ENCODE measurements at places on chromosomes 6 and 20. TPM values are rescaled to one million over a fixed set of nuclear protein-coding genes. Genes with fewer than 3 reads are reported as not detected.

Gene EFCAB8
- total RNA-seq = 0.32 TPM

Gene POU5F1
- not detected for total RNA-seq

Gene SLC39A7
- total RNA-seq = 22.4 TPM

Gene ARMH2
- 1.1 TPM for total RNA-seq

Gene NKX2-4
- not detected for total RNA-seq

Gene APOM
- 2.9 TPM for total RNA-seq

Gene AK9
- 5.3 TPM for total RNA-seq

Gene SRMS
- total RNA-seq = not detected

Gene SNX21
- total RNA-seq = 3.1 TPM

Gene MYH7B
- total RNA-seq = 0.50 TPM

Gene PRSS35
- total RNA-seq = not detected

Gene MED23
- 60.4 TPM for total RNA-seq

Gene COL11A2
- total RNA-seq = 0.89 TPM

Gene FAM217A
- not detected for total RNA-seq

DNA sequence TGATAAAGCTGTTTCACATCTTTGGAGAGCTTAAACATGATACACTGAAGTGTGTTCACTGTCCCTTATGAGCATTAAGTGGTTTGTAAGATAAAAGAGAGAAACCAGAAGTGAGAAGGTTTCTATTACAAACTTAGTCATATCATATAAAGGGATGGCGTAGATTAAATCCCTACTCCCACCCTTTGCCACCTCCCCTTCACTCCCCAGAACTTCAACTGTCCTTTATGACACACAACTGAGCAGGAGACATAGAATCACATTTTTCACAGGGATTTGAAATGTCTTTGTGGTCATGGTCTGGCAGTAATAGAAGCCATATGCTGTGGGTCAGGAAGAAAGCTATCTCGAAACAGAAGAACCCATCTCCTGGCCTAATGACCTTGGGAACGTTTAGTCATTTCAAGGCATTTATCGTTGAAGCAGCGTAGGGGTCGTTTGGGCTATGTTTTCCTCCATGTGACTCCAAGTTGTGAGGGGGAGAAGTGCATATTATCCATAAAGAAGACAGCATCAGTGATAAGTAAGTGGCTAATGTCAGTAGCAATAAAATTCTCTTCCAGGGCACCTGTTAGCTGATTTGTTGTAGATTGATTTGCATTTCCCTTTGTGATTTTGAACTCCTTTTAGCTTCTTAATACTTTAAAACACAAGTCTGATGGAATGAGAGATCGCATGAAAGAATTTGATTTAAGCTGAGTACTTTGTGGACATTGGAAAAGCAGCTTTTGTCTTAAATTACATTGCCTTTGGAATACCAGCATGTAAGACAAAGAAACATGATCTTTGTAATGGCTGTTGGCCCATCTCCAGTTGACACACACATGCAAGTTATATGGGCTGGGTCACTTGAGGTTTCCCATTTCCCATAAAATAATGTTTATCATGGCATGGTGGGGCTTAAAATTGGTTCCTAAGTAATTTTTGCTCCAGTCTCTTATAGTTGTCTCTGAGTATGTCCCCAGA lies 501.5 kb upstream of the FLRT3 start:
- DNase-seq = no peak

DNA sequence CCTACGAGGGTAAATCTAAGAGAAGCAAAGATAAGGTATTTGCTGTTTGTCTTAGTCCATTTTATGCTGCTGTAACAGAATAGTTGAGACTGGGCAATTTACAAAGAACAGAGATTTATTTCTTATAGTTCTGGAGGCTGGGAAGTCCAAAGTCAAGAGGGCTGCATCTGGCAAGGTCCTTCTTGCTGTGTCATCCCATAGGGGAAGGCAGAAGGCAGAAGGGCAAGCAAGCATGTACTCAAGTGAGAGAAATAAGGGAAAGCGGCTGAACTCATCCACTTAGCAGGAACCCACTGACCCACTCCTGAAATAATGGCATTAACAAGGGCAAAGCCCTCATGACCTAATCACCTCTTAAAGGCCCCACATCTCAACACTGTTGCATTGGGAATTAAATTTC lies 102.7 kb downstream of the AGPAT4 start:
- DNase-seq = no peak

GRCh38 chr6:29726001-29726400 lies 2.8 kb downstream of the HLA-F start:
- no peak for DNase-seq

DNA sequence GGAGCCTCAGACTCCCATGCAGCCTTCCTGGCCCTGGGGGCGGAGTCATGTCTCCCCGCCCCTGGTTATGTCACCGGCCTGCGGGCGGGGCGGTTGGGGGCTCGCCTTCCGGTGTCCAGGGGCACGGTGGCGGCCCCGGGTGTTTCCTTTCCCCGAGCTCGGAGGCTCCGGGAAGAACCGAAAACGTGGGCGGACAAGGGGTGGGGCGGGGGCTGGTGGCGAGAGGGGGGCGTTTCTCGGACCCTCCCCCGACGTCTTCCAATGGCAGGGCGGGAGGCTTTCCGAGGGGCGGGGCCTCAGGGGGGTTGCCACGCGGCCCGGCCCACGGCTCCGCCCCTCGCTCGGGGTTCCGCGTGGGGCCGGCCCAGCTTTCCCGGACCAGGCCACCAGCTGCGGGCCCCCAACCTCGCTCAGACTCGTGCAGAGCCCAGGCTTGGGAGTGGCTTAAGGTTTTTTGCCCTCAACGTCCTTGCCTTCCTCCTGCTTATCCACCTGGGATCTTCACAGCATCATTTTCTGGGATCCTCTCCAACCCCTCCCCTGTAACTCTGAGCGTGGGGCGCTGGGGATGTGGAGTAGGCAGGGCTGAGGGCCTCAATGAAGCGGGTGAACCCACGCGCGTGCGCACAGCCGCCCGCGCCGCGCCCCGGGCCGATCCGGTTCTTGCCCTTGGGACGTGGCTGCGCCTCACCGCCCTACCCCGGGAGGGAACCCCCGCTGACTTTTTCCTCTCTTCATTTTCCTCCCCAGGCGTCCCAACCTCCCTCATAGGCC lies 2.1 kb upstream of the NRN1 start:
- DNase-seq = no peak

DNA sequence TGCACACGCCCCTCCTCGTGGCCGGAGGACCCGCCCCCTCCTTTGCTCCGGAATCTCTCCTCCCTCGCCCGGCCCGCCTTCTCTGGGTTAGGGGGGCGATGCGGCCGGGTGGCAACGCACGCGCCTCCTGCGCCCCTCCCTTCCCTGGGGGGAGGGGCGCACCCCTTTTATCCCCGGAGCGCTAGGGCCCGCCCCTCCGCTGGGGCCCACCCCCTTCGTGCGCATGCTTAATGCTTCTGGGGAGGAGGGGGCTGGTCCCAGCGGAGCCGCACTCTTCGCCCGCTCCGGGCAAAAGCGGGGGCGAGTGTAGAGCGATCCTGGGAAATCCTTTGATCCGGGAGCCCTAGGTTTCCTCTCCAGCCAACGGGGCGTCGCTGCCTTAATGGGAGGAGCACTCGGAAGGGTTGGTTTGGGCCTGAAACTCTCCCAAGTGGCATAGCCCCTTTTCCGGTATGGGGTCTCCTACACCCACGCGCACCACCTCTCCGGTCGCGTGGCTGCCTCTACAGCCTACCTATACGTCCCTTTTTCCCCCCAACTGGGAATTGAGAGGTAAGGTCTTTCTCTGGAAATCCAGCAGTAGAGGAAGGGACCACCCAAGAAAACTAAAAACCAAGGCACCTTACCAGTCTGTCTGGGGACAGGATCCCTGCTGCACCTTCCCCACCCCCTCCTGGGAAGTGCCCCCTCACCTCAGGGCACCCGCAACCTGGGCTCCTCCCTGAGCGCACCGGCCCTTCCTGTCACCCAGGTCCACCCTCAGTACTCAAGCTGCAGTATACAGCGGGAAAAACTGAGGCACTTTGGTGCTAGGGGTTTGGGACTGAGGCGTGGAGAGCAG lies 2.1 kb downstream of the SOX12 start:
- DNase-seq = peak; percentile 64

- DNase-seq = no peak
These were observed 6.5 kb upstream of the ZNF343 start for GRCh38 chr20:2515203-2515602.

GRCh38 chr20:38835792-38836191 lies 30.3 kb downstream of the PPP1R16B start:
- DNase-seq = no peak

- DNase-seq = no peak
These were observed 12.7 kb downstream of the SUPT3H start for GRCh38 chr6:45365036-45365435.

- DNase-seq = no peak
These were observed 88.8 kb downstream of the EYA2 start for GRCh38 chr20:46983466-46983865.

DNA sequence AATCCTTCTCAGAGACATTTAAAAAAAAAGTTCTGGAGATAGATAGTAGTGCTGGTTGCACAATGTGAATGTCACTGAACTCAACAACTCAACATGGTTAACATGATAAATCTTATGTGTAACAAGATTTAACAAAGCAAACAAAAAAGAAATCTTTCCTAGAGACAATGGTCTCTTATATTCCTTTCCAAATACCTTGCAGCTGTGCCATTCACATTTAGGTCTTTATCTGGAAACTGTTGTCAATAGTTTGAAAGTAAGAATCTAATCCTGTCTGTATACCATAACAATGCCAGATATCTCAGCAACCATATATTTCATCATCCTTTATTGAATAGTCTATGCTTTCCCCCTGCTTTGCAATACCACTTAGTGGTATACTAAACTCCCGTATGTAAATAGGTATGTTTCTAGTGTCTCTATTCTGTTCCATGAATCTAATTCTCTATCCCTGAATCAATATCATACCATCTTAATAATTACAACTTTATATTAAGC lies 2.1 kb downstream of the SERAC1 start:
- no peak for DNase-seq

- DNase-seq = peak; percentile 65
These were observed 620 bp downstream of the HIVEP1 start for GRCh38 chr6:12012558-12013306.

DNA sequence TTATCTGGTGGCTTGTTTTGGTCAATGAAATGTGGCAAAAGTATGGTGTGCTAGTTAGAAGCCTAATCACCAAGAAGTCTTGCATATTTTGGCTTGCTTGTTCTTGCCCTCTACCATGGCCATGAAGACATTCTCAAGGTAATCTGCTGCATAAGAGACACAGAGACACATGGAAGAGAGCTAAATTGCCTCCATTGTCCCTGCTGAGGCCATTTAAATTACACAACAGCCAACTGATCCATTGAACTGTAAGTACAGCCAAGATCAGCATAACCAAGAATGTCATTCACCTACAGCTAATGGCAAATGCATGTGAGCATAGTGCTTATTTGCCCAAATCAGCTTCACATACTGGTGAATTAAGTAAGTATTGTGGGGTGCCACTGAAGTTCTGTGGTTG lies 603.8 kb downstream of the FRK start:
- no peak for DNase-seq

DNA sequence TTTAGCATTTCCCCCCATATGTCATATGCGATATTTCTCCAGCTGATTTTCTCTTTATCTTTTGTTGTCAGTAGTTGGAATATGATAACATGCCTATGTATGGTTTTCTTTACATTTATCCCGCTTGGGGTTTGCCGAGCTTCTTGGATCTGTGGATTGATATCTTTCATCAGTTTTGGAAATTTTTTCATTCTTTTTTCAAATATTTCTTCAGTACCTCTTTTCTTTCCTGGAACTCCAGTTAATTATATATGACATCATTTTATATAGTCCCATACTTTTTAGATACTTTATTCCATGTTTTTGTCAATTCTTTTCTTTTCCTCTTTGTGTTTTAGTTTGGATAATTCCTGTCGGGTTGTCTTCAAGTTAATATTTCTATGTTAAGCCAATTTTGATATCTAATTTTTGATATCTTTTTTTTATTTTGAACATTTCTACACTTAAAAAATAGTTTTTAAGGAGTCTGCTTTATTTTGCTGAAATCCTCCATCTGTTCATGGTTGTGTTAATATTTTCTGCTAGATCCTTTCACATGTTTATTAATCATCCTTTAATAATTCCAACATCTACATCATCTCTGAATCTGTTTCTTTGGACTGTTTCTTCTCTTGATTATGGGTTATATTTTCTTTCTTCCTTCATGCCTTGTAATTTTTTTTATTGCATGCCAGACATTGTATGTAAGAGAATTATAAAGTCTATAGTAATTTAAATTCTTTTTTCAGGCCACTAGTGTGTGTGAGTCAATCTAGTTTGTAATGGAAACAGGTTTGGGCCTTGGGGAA lies 9.5 kb downstream of the ZDHHC14 start:
- DNase-seq = no peak

DNA sequence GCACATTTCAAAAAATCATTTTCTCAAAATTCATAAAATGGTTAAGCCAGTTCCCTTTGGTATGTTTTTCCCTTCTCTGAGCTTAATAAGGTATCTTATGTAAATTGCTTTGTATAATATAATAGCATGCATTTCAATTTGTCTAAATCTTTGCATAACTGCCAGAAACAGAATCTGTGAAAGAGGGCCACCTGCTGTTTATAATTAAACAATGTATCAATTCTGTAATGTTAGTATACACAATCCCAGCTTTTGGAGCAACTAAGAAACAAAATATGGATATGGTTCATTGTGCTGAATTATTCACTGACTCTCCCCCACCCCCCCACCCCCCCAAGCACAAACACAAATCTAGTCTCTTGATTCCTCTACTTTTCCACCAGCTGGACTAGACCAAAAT lies 54.8 kb downstream of the GPX5 start:
- no peak for DNase-seq

DNA sequence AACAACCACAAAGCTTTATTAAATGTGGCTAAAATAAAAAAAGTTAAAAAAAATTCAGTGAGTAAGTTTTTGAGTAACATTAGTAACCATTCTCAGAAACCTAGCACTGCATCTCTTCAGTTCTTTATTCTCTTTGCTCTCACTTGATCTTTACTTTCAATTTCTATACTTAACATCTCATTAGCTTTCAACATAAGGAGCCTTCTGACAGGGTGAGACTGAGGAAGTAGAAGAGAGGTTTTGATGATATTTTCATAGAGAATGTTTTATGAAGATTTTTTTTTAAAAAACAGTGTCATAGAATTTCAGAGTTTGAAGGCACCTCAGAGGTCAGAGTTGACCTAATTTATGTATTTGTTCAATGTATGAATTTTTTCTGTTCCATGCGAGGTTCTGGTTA lies 60.8 kb downstream of the FAM83B start:
- DNase-seq = no peak

GRCh38 chr20:36246401-36246800 lies 10.1 kb downstream of the AAR2 start:
- no peak for DNase-seq
